ENCODE measurements at places on chromosomes 11 and 22.
A peak's percentile ranks its signal among the peaks of the same experiment; 100 is the strongest.

DNA sequence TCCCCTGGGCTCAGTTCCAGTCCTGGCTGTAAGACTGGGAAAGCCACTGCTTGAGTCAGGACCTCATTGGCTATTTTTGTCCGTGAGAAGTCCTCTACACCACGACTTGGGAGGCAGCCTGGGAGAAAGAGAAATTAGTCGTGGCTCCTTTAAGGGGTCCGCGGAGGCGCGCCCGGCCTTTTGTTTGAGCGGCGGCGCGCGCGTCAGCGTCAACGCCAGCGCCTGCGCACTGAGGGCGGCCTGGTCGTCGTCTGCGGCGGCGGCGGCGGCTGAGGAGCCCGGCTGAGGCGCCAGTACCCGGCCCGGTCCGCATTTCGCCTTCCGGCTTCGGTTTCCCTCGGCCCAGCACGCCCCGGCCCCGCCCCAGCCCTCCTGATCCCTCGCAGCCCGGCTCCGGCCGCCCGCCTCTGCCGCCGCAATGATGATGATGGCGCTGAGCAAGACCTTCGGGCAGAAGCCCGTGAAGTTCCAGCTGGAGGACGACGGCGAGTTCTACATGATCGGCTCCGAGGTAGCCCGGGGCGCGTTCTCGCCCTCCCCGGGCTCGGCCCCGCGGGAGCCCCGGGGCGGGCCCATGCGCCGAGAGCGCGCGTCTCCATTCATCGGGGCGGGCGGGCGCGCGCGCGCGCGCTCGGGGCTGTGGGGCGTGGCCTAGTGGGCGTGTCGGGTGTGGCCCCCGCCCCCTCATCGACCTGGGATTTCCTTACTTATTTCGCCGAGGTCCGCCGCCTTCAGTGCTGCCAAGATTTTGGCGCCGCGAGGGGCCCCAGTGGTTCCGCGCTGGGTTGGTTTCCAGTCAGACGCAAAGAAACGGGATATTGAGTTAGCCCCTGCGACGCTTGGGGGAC, at the start of gene SMARCB1:
Gene SMARCB1 (plus strand): TSS at position 215 of the 848 bp plus-strand sequence. CDS start 204 bp downstream, at position 419.
- peak; percentile 85 for DNase-seq

DNA sequence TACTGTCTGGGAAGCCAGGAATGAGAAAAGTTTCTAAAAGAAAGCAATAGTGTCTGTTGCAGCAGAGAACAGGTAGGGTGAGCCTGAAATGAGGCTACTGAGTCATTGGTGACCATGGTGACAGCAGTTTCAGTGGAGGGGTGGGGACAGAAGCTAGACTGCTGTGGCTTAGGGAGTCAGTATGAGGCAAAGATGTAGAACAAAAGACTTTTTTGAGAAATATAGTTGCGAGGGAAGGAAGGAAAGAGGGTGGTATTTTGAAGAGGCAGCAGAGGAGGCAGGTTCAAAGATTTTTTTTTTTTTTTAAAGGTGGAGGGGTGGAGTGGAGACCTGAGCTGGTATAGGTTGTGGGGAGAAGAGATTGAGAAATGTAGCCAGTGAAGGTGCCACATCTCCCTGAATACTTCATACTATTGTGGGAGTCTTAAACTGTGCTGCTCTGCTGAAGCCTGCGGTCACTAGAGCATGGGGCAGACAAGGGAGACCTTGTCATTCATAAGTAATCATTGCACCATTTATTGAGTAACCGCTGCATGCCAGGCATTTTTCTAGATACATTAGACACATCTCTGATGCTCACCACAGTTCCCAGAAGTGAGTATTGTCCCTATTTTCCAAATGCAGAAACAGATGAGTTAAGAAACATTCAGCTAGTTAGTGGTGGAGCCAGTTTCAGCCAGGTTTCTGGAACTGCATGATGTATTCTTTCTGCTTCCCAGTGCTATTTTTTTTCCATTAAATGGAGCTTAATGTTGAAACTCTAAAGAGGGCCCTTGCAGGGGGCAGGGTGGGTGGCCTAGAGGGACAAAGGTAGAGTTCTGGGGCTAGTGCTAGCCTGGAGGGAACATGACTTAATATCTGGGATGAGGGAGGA, 49.9 kb downstream of the STIM1 start:
- DNase-seq, result peak; percentile 84

- DNase-seq, result no peak
These were observed 40.1 kb downstream of the GLYAT start for GRCh38 chr11:58691675-58692074.

DNA sequence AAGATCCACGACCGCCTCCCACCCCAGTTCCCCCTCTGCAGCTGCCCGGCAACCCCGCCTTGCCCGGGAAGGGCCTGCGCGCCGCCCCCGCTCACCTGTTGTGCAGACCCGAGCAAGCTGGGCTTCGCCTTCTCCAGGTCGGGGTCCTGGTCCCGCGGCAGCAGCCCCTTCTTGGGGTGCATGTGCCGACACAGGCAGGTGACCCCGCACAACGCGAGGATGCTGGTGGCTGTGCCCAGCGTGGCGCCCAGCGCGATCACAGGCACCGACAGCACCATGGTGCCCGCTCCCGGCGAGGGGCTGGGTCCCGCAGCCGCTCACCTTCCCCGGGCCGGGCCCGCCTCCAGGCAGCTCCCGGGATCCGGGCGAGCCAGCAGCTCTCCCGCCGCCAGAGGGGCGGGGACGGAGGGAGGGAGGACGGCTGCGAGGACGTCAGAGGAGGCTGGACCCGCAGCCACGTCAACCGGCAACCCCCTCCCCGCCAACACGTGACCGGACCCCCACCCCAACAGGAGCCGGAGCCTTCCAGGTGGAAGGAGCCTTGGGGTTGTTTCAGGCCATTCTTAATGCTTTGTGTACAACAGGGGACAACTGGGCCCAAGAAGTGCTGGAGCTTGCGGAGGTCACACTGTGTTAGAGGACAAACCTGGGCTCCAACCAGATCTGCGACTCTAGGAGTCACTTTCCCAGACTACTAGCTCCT, at the start of gene SYT13:
Gene SYT13 (minus strand): TSS at position 412 of the 703 bp plus-strand sequence. CDS start 134 bp downstream, at position 278.
- no peak for DNase-seq

- no peak for DNase-seq
These were observed 181.5 kb downstream of the FAM76B start for GRCh38 chr11:95608093-95608492.

DNA sequence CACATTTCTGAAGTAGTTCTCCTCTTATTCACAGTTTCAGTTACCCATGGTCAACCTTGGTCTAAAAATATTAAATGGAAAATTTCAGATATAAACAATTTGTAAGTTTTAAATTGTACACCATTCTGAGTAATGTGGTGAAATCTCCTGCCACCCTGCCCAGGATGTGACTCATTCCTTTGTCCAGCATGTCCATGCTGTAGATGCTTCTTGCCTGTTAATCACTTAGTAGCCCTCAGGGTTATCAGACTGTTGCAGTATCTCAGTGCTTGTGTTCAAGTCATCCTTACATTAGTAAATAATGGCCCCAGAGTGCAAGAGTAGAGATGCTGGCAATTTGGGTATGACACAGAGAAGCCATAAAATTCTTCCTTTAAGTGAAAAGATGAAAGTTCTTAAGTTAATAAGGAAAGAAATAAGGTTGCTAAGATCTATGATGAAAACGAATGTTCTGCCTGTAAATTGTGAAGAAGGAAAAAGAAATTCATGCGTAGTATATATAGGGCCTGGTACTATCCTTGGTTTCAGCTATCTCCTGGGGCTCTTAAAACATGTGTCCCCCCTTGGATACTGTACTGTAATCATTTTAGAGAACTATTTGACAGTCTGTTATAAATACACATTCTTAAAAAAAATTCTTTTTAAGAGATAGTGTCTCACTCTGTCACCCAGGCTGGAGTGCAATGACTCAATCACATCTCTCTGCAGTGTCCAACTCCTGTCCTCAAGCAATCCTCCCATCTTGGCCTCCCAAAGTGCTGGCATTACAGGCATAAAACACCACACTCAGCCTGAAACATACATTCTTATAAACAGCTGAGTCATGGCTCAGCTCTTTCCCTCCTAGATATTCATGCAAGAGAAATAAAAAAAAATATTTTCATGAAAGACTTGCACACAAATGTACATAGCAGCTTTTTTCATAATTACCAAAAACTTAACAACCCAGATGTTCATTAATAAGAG, 31.3 kb downstream of the MTNR1B start:
- DNase-seq, result no peak

DNA sequence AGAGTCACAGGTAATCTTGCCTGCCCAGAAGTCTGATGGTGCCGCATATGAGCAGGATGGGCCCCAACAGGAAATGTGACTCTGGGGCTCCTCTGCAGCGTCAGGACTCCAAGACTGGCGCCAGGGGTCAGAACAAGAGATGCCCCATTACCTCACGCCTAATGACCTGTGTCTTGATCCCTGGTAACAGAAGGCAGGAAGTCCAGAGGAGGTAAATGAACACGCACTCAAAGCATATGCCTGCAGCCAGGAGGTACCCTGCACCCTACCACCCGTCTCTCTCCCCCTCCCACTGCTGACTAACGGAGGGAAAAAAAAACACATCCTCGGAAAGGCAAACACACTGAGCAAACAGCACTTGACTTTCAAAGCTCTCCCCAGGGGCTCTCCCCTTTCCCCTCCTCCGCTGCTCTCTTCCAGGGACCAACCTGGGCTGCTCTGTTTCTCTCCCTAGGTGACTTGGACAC, 37.3 kb downstream of the ABCC8 start:
- DNase-seq, result no peak

DNA sequence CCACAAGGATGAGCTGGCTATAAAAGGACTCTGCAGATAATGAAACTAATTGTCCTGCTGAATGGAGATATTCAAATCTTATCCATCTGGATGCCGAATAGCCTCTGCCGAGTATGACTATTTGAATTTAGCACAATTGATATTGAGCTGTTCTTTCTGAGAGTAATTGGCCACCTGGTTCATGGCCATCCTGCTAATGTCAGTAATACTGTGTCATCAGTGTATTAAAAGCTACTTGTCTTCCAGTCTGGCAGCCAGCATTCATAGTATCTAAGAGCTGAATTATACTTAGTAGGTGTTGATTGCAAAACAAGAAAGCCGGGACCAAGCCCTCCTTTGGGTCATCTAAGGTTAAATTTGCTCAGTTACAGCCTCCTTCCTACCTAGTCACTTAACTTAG, 310.7 kb upstream of the NCAM1 start:
- DNase-seq, result no peak

GRCh38 chr22:41540006-41540315, 4.3 kb downstream of the POLR3H start:
- DNase-seq, result no peak

DNA sequence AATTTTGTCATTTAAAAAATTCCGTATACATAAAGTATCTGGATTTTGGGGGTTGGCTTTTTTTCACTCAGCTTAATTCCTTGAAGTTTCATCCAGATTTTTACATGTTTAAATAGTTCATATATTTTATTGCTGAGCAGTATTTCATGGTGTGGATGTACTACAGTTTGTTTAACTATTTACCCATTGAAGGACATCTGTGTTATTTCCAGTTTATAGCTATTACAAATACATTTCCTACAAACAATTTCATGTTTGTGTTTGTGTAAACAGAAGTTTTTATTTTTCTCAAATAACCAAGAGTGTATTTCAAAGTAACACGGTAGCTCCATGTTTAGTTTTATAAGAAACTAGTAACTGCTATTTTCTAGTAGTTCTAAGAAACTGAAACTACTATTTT, 299.7 kb upstream of the ANO3 start:
- DNase-seq, result no peak

GRCh38 chr22:44249376-44250147, 63.2 kb downstream of the SHISAL1 start:
- no peak for DNase-seq

GRCh38 chr11:27388001-27388400, 25.0 kb upstream of the CCDC34 start:
- no peak for DNase-seq
